Esophagus squamous epithelium (tissue), 5 donors: ENCODE measurements at places on chromosomes 13 and 19.

DNA sequence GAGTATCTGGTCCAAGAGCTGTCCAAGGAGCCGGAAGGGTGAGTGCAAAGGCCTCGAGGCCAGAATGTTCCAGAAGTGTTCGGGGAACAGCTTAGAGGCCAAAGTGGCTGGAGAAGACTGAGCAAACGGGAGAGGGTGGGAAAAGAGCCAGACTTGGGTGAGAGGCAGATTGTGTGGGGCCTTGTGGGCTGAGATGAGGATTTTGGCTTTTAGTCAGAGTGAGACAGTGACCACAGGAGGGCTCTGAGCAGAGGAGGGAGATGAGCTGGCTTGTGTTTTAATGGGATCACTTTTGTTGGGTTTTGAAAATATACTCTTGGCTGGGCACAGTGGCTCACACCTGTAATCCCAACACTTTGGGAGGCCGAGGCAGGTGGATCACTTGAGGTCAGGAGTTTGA, 5.6 kb downstream of the NANOS2 start:
- DNase-seq = no peak

DNA sequence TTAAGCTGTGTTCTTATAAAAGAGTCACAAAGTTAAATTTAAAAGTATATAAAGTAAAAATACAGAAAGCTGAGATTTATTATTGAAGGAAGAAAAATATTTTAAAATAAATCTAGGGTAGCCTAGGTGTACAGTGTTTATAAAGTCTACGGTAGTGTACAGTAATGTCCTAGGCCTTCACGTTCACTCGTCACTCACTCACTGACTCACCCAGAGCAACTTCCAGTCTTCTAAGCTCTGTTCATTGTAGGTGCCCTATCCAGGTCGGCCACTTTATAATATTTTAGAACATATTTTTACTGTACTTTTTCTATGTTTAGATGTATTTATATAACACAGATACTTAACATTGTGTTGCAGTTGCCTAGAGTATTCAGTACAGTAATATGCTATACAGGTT, 47.4 kb downstream of the NDFIP2 start:
- DNase-seq = no peak

- no peak for DNase-seq
These were observed 3.3 kb downstream of the ATP5F1D start for GRCh38 chr19:1244693-1245451.

- no peak for DNase-seq
These were observed 919 bp downstream of the GTF3A start for GRCh38 chr13:27425158-27425917.

GRCh38 chr13:113862931-113863523, 849 bp downstream of the GAS6 start:
- DNase-seq = no peak

DNA sequence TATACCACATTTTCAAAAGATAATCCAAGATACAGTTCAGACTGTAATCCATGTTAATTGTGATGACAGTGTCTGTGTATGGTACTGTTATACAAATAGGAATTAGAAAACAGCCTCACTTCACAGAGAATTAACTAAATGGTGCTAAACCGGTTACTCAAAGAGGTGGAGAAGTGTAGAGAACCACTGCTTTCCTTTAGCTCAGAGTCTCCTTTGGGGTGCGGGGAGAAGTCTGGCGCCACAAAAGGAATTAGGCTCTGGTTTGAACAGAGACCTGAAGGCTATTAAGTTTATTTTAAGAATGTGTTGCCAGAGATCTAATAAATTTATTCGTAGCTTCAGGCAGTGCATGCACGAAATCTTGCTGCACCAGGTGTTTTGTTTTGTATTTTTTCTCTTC, 65.8 kb downstream of the FREM2 start:
- DNase-seq = no peak

DNA sequence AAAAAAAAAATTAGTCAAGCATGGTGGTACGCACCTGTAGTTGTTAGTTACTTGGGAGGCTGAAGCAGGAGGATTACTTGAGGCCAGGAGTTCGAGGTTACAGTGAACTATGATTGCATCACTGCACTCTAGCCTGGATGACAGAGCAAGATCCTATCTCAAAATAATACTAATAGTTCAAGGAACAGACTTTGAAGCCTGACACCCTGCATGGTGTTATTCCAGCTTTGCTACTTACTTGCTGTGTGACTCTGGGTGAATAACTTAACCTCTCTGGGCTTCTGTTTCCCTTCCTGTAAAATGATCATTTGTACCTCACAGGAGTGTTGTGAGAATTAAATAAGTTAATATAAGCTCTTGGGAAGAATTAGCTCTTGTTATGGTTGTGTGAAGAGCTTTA, 3.5 kb upstream of the FOSB start:
- no peak for DNase-seq

GRCh38 chr13:46211116-46211482, 629 bp upstream of the LRRC63 start:
- DNase-seq = no peak

DNA sequence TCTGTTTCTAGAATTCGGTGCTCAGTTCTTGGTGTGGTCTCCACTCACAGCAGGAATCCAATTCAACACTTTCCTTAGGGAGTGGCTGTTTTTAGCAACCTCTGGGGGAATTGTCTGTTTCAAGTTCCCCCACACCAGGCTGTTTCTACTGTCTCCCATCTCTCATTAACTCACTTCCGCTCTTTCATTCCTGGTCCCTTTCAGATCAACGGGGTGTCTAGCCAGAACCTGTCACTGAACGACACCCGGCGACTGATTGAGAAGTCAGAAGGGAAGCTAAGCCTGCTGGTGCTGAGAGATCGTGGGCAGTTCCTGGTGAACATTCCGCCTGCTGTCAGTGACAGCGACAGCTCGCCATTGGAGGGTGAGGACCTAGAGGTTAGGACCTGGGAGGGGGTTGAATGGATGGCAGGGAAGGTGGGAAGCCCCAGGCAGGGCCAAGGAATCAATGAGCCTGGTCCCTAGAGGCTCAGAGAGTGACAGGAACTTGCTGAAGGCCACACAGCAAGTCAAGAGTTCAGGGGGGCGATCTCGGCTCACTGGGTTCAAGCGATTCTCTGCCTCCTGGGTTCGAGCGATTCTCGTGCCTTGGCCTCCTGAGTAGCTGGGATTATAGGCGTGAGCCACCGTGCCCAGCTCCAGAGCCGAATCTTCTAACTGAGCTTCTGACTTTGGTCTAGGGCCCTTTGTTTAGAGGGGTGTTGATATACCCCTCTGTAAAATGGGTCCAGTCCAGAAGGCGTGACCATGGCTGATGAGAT, 25.5 kb downstream of the TJP3 start:
- no peak for DNase-seq

- no peak for DNase-seq
These were observed 7.3 kb upstream of the TLE2 start for GRCh38 chr19:3036119-3036976.

GRCh38 chr13:60427285-60427684, 30.3 kb downstream of the TDRD3 start:
- DNase-seq = no peak

GRCh38 chr19:34041925-34042521, 130.3 kb upstream of the LSM14A start:
- DNase-seq = no peak

DNA sequence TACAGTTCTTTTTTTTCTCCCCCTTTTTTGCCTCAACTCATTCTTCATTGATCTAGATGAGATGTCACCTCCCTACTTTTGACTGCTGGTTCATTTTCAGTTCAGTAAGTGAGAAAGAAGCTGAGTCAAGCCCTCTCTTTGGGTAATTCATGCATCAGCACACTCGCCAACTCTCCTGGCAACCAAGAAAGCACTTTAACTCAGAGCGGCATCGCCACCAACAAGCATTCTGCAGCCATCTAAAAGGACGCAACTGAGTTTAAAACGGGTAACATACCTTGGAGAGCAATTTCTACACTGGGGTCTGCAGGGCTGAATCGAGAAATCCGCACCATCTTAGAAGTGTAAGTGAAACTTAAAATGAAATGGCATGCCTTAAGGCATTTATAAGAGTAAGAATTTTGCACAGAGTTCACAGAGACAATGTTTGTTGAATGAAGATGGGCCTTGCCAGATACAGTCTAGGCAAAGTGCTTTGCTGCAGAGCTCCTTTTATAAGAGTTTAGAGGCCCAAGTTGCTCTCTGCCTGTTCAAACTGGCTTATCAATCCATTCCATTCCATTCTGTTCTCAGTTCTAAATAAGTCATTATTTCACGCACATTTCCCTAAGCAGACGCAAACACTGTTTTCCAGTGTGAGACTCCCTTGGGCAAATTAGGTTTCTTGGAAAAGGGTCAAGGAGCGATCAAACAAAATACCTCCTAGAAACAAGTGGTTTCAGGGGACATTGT, 338.0 kb downstream of the ENOX1 start:
- DNase-seq = no peak

GRCh38 chr13:114296902-114297301, 15.5 kb downstream of the UPF3A start:
- DNase-seq = no peak

GRCh38 chr19:46442808-46443450, 14.2 kb upstream of the PNMA8C start:
- no peak for DNase-seq

GRCh38 chr19:50745221-50745620, 22.1 kb downstream of the CLEC11A start:
- DNase-seq = no peak

GRCh38 chr13:28012896-28013295, 24.4 kb upstream of the URAD start:
- DNase-seq = no peak

- no peak for DNase-seq
These were observed 141.9 kb downstream of the ZIC5 start for GRCh38 chr13:99829593-99830239.

DNA sequence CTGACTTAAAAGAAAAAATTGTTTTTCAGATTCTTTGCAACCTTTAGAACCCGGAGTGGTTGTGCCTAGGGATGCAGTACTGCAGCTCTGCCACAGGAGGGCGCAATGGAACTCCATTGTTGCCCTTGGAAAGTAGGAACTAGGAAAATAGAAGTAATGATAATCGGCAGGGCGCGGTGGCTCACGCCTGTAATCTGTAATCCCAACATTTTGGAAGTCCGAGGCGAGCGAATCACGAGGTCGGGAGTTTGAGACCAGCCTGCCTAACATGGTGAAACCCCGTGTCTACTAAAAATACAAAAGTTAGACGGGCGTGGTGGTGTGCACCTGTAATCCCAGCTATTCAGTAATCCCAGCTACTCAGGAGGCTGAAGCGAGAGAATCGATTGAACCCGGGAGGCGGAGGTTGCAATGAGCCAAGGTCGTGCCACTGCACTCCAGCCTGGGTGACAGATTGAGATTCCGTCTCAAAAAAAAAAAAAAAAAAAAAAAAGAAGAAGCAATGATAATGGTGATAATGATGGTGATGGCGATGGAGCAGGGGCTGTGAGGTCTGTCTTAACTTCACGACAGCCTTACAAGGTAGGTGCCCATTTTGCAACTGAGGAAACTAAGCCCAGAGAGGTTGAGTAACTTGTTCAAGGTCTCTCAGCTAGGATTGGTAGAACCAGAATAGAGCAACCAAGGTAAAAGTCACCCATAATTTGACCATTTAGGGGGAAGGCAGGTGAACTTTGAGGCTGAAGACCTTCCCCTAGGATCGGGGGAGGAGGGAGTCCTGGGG, 5.5 kb upstream of the ADAMTS10 start:
- no peak for DNase-seq

DNA sequence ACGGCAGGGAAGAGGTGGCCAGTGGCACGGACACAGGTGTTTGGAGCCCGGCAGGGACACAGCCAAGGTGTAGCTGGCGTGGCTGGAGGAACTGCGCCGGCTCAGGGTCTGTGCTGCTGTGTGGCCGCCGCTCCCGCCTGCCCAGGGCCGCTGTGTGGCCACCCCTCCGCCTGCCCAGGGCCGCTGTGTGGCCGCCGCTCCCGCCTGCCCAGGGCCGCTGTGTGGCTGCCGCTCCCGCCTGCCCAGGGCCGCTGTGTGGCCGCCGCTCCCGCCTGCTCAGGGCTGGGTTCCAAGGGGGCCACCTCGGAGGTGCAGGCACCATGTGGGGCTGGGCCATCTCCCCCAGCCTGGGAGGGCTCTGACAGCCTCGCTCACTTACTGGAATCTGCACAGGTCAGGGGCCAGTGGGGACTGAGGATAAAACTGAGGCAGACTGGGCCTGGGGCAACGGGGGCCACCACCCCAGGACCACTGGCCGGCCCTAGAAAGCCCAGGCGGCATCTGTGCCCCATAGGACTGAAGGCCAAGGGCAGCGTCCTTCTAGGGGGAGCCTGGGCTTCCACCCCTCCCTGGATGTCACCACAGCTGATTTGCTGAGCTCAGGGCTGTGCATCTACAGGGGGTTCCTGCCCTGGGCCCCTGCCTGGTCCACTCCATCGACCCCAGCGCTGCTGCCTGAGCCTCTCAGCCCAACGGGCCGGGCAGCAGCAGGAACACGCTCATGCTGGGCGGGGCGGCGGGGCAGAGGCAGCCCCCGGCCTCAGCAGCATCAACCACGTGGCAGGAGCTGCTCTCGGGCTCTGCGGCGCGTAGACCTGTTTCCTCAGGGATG, 21.5 kb downstream of the C13orf46 start:
- DNase-seq = no peak

DNA sequence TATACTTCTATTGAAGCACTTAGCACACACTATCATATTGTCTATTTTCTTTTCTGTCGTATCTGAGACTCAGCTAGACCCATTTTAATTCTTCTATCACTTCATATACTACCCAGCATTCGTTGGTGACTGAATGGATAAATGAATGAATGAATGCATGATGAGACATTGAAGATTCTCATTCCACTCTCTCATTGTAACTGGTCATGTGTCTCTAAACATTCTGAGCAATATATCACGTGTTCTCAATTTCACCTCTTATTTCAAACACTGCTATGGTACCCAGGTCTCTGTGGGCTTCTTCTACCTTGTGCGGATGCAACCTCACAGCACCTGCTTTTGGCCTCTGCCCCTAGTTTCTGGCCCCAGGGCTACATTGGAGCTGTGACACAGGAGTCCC, 65.2 kb upstream of the USPL1 start:
- DNase-seq = no peak

GRCh38 chr19:5189318-5189607, 151.3 kb downstream of the PTPRS start:
- no peak for DNase-seq

DNA sequence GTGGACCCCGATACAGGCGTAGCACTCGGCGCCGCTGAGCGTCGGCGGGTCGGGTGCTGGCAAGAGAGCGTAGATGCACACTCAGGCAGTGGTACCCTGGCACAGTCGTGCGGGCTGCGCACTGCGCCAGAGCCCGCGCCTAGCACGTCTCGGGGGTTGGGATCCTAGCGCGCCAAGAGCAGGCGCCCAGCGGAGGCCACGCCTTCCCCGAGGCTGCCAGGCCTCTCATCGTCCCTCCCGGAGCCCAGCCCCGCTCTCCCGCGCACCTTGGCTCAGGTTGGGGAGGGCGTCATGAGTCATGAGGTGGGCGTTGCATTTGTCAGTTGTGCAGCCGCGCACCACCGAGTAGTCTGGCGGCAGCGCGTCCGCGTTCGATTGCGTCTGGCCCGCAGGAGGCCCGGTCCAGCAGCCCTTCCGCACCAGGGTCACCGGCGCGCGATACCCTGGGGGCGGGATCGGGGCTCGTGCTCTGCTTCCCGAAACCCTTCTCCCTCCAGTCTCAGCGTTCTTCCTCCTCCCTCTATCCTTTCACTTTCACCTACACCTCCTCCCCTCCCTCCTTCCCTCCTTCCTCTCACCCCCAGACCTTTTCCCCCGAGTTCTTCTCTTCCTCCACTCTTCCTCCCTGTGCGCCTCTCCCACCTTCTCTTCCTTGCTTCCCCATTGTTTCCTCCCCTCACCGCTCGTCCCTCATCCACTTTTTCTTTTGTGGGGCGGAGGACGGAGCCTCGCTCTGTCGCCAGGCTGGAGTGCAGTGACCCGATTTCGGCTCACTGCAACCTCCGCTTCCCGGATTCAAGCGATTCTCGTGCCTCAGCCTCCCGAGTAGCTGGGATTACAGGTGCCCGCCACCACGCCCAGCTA, 3.5 kb downstream of the LYPD5 start:
- no peak for DNase-seq
